RPMI8226 (cell line): ENCODE measurements at places on chromosomes 5 and 9.

- peak; percentile 41 for DNase-seq
Observed at GRCh38 chr5:79200573-79201183, 35.3 kb upstream of the JMY start.

- DNase-seq = no peak
Observed at GRCh38 chr9:111237447-111237846, 92.6 kb downstream of the OR2K2 start.

DNA sequence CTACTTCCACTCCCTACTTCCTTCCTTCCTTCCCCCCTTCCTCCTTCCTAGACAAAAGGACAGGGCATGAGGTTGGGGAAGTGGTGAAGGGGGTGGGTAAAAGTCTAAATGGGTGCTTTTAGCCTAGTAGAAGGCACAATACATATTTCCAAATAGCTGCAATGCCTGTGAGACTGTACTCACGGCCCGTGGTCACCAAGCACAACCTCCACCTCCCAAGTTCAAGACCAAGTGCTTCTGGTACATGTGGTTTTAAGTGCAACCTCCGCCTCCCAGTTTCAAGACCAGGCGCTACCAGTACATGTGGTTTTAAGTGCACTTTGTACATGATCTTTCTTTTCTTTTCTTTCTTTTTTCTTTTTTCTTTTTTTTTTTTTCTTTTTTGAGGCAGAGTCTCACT lies 14.5 kb upstream of the NTNG2 start:
- no peak for DNase-seq

- DNase-seq = no peak
Observed at GRCh38 chr5:128772356-128772755, 192.9 kb upstream of the SLC27A6 start.

DNA sequence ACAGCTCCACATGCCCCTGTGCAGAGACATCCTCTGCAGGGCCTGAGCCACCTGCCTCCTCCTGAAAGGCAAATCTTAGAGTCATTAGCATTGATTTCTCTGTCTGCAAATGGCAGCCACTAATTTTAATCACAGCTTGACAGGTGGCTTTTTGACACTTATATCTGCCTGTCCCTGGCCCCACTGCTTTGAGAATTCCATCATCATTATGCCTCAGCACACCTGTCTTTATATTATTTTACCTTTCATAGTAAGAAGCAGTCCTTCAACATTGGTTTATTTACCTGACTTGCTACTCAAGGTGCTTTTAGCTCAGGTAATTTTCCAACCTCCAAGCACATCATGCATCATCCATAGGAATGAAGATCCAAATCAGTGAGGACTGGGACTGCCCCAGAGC lies 451.3 kb downstream of the MTRR start:
- DNase-seq = no peak

GRCh38 chr5:107578051-107578635 lies 92.6 kb downstream of the EFNA5 start:
- no peak for DNase-seq

DNA sequence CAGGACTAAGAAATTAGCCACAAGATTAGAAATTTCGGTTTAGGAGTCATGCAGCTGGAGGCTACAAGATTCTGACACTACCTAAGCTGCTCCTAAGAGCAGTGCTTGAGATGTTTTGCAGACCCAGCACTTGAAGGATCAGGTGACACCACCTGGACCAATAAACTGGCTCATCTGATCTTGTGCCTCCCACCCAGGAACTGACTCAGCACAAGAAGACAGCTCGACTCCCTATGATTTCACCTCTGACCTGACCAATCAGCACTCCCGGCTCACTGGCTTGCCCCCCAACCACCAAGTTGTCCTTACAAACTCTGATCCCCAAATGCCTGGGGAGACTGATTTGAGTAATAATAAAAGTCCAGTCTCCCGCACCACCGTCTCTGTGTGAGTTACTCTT lies 170.4 kb downstream of the TTC39B start:
- DNase-seq = peak; percentile 12

- no peak for DNase-seq
Observed at GRCh38 chr9:2837915-2838314, 6.0 kb downstream of the PUM3 start.
